ENCODE measurements at places on chromosomes 6 and 20.

- no peak for DNase-seq
These were observed 432.2 kb downstream of the HTR1B start for GRCh38 chr6:77030929-77031674.

DNA sequence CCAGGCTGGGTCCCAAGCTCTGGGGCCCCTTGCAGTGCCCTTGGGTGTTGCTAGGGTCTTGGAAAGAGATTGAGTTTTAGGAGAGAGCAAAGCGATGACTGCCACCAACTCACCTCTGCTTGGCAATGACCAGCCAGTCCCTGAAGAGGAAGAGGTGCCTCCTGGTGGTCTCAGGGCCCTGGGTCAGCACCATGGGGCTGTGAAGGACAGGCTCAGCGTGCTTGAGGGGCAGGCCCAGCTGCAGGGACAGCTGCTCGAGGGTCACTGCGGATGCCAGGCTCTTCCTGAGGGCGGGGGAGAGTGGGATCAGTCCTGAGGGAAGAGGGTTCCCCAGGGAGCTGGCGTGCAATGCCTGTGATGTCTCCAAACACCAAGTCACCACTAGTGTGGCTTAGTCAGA is 50.8 kb upstream of the TAGAP start:
- DNase-seq = no peak

DNA sequence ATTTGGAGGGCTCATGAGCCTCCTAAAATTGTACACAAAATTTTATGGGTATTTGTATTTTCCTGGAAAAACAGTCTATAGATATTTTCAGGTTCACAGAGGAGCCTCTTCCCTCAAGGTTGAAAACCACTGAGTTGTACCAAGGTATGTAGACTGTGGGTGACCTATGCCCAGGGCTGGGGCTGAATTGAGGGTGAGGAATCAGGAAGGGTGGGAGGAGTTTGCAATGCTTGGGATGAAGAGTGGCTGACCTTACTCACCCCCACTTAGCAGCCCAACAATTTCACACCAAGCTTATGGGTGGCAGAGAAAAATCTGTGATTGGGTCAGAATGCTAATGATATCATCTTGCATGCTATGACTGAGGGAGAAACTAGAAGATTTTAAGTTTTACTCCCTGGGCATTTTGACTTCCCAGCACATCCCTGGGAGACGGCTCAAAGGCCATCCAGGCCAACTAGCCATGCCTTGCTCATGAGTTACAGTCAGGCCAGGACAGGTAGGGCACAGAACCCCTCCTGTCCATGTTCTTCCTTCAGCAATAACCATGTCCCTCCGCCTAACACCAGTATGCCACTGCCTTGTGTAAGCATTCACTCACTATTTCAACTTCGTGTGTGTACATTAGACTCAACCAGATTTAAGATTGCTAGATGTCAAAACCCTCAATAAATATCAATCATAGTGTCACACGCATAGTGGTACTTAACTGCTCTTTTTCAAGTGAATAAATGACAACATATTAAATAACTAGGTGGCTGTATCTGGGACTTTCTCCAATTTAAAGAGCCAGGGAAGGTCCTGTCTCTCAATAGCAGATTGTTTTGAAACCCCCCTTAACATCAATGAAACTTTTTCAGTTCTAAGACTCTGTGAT is 16.6 kb downstream of the ADTRP start:
- no peak for DNase-seq

DNA sequence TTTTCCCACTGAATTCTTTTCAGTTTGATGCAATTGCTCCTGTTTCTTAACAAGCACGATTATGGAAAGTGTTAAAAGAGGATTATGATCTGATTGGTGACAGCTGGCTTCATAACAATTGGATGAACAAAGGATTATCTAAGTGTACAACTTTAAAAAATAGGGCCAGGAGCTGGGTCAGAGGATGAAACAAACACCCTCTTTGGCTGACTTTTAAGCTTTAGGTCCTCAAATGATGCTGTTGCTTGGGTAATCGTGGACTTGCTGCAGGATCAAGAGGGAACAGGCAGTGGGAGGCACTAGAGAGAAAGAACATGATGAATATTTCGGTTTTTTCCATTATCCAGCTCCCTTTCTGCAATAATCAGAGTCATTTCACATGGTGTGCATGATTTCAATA is 35.5 kb upstream of the TMX4 start:
- DNase-seq = no peak

DNA sequence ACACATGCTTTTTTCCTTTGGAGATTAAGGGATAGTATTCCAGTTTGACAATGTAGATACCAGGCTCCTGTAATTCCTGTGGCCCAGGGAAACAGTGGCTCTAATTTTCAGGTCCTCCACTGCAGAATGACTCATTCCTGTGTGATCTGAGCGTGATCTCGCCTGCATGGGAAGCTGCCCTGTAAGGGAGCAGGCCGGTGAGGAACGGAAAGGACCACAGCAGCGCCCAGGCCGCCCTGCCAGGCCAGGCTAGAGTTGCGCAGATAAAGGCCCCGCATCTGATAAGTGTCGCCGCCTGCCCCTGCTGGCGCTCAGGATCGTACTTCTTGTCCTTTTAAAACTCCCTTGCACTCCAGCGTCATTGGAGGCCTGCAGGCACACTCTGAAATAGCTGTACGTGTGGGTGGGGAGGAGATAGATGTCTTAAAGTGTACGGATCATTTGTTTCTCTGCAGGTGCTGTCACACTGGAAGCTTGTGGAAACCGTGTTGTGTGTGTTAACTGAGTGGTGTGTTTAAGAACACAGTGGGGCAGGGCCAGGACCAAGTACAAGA is 60.7 kb downstream of the SYNJ2 start:
- peak; percentile 79 for DNase-seq

DNA sequence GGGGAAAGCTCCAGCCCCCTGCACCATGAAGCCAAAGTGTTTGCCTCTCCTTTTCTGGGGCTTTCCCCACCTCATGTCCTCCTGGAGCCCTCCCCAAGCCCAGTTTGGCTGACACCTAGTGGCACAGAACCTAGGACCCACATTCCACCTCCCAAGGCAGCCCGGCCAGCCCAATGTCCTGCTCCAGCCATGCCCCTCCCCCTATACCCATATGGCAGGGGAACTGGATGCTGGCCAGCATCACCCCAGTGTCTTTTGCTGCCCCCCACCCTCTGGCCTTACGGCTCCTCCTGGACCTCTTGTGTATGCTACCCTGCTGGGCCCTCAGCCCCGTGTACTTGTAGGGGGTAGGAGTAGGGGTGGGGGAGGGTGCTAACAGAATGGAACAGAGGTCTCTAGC is 170.1 kb downstream of the KIF6 start:
- DNase-seq = no peak

GRCh38 chr20:20014659-20015058 is 2.5 kb upstream of the NAA20 start:
- DNase-seq = no peak

DNA sequence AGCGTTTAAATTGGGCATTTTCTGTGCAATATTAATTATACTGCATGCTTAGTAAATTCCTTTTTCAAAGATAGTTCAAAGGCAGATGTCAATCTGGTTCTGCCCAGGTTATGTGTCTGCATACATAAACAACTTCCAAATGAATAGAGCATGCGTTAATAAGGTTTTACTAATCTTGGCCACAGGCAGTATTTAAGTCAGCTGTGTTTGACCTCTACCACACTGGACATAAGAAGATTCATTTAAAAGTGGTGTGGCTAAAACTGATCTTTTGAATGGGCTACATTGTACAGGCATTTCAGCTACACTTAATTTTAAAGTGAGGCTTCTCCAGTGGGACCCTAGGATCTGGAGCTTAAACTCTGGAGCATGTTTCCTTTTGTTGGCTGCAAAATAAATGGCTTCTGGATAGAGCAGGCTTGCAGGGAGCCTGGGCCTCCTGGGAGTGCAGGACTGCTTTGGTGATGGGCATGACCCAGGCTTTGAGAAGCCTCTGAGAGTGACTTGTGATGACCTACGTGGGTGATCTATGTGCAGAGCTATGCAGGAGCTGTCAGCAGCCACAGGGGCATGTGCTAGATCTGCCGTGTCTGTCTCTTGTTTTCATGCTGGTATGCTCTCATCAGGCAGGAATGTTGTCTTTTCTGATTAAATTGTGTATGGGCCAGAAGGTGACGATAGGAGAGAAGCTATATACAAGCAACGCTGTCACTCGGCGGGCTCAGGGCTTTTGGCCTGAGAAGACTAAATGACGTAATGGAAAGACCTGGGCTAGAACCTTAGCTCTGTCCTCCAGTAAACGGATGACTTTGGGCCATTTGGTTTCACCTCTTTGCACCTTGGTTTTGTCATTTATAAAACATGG is 331.2 kb downstream of the QKI start:
- DNase-seq = peak; percentile 80

DNA sequence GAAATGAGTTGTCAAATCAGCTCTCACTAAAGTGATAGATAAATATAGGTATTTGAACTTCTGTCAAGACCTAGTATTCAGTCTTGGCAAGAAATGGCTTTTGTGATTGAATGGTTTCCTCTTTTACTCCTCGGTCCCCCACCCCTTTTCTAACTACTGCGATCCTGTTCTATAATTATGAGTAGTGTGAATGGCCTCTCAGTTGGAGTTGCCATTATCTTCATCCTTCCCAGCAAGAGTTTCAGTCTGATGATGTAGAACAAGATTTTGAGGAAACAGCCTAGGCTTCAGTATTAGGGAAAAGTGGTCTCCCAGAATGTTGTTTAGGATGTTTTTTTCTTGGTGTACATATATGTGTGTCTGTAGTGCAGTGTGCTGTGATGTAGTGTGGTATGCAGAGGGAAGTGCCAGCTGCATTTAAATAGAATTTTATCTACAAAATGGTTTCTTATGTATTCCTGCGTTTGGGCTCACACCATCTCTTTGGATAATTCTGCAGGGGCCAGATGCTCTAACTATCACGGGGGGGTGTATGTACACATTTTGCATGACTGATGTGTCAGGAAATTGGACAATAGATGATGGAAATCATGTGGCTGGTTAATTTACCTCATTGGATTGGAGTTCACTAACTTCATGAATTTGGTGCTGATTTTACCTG is 180.1 kb upstream of the MMS22L start:
- no peak for DNase-seq
